ENCODE measurements at places on chromosomes 3 and 15. TPM values are rescaled to one million over a fixed set of nuclear protein-coding genes. Genes with fewer than 3 reads are reported as not detected.
A peak's percentile ranks its signal among the peaks of the same experiment; 100 is the strongest.

DNA sequence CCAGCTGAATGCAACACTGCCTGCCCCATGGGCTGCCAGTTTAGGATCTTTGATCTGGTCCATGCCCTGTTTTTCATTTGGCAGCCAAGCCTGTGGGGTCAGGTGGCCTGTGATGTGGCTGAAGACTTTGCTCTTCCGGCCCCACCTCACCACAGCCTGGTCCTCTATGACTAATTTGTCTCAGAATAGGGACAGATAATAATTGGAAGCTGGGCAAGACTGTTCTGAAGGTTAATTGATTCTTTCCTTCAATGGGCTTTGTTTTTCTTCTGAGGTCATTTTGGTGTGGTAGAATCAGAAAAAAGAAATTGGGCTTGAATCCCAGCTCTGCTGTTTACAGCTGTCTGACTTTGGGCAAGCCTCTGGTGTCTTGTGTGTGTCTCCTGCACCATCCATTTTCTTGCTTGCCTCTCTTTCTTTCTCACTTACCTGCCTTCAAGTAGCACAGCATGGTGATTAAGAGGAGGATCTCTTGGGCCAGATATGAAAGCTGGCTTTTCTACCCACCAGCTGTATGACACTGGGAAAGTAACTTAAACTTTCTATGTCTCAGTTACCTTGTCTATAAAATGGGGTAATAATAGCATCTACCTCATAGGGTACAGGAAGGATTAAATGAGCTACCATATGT lies 24.2 kb downstream of the ABHD2 start:
- peak; percentile 37 for ATAC-seq

GRCh38 chr3:170274641-170275040 lies 52.4 kb downstream of the PRKCI start:
- ATAC-seq = no peak

GRCh38 chr3:174755833-174756829 lies 103.0 kb upstream of the NAALADL2 start:
- ATAC-seq = no peak

- no peak for ATAC-seq
These were observed 15.9 kb downstream of the ABTB1 start for GRCh38 chr3:127688416-127689265.

DNA sequence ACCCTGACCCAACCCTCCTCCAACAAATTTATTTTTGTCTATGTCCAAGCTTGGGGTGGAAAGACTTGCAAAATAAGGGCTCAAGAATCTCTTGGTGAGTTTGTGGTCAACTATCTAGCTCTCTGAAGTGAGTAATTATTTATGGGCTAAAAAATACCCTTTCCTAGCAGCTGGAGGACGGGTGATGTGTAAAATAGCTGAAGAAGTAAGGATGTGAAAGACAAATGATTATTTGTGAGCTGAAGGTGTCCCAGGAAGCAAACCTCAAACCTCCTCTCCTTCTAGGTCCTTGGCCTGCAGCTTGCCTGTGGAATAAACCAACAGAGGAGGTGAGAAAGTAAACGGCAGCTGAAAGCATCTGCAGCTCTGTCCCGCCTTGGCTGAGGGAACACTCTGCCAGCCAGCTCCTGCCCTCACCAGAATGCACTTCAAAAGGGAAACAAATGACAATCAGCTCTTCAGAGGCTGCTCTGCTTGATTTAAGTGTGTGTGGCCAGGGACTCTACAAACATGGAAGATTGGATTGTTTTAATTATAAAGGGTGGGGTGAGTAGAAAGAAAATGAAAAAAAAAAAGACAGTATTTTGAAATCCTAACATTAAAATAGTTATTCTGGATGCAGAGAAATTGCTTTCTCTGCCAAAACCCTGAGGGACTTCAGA lies 60.3 kb downstream of the TM4SF4 start:
- no peak for ATAC-seq

DNA sequence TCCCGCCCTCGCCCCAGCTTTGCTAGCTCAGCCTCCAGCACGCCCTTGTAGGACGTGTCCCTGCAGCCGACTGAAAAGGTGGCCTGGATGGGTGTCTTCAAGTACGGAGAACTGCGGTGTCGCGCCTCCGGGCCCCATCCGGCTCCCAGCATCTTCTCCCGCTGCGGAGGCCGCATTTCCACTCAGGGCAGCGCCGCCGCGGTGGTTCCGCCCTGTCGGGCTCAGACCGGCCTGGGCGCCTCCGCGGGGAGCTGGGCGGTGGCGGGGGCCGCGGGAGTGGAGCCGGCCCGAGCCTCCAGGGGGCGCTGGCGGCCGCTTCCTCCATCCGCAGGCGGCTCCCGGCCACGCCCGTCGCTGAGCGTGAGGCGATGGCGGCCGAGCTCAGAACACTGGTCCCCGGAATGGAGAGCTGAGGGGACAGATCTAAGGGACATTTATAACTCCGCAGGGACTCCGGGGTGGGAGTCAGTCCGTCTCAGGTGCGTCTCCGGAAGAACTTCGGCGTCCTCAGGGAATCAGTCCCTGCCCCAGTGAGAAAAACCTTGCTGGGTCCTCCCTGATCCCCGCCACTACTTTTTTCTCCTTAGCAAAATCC lies 13.6 kb upstream of the SMCO1 start:
- ATAC-seq = peak; percentile 92

DNA sequence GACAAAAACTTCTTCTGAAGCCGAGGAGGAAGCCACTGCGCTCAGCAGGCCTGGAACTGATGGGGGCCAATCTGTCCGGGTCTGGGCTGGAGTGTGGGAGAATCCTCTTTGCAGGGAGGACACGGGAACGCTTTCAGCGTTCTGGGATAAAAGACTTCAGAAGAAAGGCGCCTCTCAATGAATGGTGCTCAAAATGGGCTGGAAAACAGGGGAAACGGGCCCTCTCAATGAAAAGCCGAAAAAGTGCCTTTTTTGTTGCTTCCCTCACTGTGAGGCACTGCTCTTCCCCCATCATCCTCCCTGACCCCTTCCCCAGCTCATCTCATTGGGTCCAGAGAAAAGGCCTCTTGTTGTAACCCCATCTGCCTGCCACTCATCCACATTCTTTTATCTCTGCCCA lies 119.5 kb upstream of the LRIG1 start:
- ATAC-seq = no peak

DNA sequence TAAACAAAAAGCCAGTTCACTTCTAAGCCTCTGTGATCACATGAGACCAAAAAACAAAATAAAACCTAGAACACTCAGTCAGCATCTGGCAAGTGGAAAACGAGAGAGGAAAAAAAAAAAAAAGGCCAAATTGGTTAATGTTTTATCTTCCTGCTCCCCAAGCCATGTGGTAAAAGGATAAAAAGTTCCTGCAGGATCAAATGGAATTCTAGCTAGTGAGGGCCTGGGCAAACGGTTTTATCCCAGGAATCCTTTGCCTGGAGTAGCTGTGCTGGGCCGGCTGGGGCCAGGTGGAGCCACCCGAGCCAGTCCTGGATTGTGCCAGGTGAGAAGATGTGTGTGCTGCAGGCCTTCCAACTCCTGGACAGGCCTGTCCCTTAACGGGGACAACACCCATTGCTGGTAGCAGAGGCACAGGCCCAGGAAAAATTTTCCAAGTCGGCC lies 13.2 kb downstream of the SMAD6 start:
- ATAC-seq = no peak

GRCh38 chr15:77416954-77417353 lies 3.0 kb downstream of the PEAK1 start:
- no peak for ATAC-seq

DNA sequence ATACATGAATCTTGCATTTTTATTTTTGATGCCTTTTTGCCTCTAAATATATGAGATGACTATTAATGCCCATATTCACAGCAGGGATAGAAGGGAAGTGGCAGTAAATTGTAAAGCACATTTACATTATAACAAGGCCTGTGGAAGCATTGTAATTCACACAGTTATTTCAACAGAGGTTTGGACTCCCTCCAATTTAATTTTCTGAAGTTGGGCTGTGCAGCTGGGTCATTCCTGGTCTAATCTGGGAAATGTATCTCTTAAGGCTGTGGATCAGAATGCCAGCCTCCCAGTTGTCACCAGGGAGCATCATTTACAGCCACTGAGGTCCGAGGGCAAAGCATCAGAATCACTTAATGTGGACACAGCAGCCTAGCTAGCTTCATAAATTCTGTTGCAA lies 434.5 kb downstream of the MFSD1 start:
- no peak for ATAC-seq

ANKUB1 gene
- not detected for total RNA-seq

ARPP21 gene
- not detected for total RNA-seq

LHFPL4 gene
- not detected for total RNA-seq

ECE2 gene
- not detected for total RNA-seq
